ENCODE measurements at places on chromosomes 5 and 9. TPM values are rescaled to one million over a fixed set of nuclear protein-coding genes. Genes with fewer than 3 reads are reported as not detected.

The NIPAL4 gene
- total RNA-seq, result not detected

The CDX1 gene
- total RNA-seq, result not detected

The GABRA1 gene
- total RNA-seq, result not detected

The SLC36A2 gene
- not detected for total RNA-seq

GRCh38 chr9:120730654-120731514, 16.6 kb upstream of the MEGF9 start:
- no peaks in the 10 kb centered on the region for H3K36me3 ChIP-seq
- H3K4me1 ChIP-seq, result peaks cover 66% of the 10 kb centered on the region
- peak; percentile 91 for DNase-seq
- H3K27me3 ChIP-seq, result no peaks in the 10 kb centered on the region
- H3K4me3 ChIP-seq, result peak overlapping the region; percentile 27

DNA sequence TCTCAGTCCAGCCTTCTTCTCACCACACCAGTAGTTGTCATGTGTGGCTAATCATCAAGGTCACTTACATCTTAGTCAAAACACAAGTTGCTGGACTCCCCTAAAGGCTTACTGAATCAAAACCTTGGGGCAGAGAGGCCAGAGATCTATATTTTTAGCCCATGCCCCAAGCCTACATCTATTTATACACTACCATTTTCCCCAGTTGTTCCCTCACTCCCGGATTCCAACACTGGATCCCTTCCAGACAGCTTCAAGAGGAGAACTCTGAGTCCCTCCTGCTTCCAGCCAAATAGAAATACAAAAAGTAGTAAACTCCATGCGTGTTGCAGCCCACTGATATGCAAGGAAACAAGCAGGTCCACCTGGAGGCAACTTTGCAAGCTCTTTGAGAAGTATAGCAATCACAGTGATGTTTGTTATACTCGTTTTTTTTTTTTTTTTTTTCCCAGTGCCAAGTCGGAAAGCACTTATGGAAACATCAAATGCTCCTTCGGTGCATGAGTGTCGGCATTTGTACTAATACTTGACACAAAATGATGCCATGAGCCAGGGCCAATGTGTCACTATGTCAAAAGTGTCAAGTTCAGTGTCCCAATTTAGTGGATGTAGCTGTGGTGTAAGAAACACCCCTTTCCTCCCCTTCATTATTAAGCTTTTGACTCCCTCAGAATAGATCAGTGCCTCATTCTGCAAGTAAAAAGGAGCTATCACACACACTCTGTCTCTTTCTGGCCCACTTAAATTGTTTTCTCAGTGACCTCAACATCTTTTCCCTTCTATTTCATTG, 594.2 kb upstream of the SGCD start:
- no peak for DNase-seq
- no peak overlapping the region for H3K4me3 ChIP-seq
- H3K27me3 ChIP-seq, result peaks cover under 1% of the 10 kb centered on the region
- H3K36me3 ChIP-seq, result no peaks in the 10 kb centered on the region
- H3K27ac ChIP-seq, result no peak overlapping the region

- H3K4me3 ChIP-seq, result no peak overlapping the region
- H3K36me3 ChIP-seq, result no peaks in the 10 kb centered on the region
- H3K4me1 ChIP-seq, result no peaks in the 10 kb centered on the region
- no peaks in the 10 kb centered on the region for H3K27me3 ChIP-seq
- H3K27ac ChIP-seq, result no peak overlapping the region
- peak; percentile 63 for DNase-seq
Measured at GRCh38 chr5:111550282-111551020, 38.1 kb upstream of the STARD4 start.

- H3K27me3 ChIP-seq, result no peaks in the 10 kb centered on the region
- no peaks in the 10 kb centered on the region for H3K36me3 ChIP-seq
- DNase-seq, result peak; percentile 83
Measured at GRCh38 chr5:116765441-116765840, 190.8 kb upstream of the SEMA6A start.

DNA sequence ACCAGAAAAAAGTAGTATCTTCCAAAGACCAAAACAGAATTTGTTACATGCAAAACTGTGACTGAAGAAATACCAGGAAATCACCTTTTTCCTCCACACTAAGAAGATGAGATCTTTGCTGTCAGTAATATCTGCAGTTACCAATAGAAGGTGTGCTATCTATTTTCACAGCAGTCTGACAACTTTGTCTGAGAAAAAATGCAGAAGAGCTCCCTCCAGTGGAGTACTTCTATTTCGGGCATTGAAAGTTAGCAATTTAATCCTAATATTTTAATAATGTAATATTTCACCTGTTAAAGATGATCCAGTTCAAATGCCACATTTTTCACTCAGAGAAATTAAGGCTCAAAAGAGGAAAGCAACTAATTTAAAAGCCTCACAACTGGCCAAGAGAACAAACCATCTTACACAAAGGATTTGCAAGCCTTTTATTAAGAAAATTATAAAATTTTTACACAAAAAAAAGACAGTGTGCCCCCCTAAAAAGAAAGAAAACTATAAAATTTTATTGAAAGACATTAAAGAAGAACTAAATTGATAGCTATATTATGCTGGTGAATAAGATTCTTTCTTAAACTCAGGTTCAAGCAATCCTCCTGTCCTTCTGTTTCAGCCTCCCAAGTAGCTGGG, 50.6 kb downstream of the DEPDC1B start:
- no peak overlapping the region for H3K4me3 ChIP-seq
- no peaks in the 10 kb centered on the region for H3K27me3 ChIP-seq

DNA sequence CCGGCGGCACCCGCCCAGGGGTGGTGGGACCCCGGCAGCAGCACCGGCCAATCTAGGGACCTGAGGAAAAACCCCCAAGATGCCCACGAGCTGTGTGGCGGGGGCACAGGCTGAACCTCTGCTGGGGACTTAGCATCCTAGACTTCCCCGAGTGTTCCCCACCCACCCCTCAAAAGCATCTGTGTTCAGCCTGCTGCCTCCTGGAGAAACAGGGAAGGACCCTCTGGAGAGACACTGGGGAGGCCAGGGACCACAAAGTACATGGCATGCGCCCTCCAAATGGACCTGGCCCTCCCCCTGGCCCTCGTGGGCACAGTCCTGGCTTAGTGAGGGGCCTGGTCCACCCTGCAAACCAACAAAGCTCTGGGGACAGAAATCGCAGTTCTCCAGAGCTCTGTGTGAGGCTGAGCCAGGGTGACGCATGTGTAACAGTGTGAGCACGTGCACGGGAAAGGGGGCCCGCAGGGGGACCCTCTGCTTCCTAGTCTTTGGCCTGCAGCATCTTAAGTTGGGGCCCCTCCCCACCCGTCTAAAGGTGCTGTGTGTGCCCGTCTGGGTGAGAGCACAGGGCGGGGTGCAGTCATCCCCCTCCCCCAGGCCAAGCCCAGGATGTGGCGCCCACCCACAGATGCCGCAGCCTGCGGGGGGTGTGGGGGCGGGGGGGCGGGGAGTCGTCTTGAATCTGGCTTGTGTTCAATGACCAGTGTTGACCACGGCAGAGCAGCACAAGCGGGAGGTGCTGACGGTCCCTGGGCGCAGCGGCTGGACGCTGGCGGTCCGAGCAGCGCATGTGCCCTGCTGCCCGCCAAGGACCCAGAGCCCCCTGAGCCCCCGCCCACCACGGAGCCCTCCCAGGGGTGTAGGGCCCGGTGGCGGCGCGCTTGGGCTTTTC, 672 bp upstream of the KCNT1 start:
- no peaks in the 10 kb centered on the region for H3K4me1 ChIP-seq
- H3K27me3 ChIP-seq, result peaks cover 76% of the 10 kb centered on the region
- H3K36me3 ChIP-seq, result no peaks in the 10 kb centered on the region
- H3K4me3 ChIP-seq, result no peak overlapping the region

GRCh38 chr5:114636271-114636670, 274.4 kb downstream of the KCNN2 start:
- no peaks in the 10 kb centered on the region for H3K27me3 ChIP-seq
- no peak overlapping the region for H3K27ac ChIP-seq
- H3K4me1 ChIP-seq, result no peaks in the 10 kb centered on the region
- no peak for DNase-seq

DNA sequence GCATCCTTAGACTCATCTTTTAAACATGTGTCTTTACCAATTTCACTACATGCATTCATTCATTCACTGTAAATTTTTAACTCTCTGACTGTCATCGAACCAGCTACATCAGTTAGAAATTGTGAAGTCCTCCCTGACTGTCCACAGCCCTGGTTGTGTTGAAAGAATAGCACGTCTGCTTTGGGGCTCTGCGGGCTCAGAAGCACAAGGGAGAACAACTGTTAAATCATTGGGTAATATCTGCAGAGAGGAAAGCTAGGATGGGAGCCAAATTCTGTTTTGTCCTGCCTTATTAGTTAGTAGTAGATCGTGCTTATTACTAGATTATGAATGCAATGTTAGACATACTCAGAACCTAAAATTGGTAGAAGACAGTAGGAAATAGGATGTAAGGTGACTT, 26.3 kb upstream of the FAM120AOS start:
- H3K27ac ChIP-seq, result no peak overlapping the region
- H3K4me1 ChIP-seq, result no peaks in the 10 kb centered on the region
- H3K4me3 ChIP-seq, result no peak overlapping the region

GRCh38 chr5:138698713-138699112, 54.5 kb upstream of the CTNNA1 start:
- H3K27me3 ChIP-seq, result no peaks in the 10 kb centered on the region
- peaks cover 40% of the 10 kb centered on the region for H3K4me1 ChIP-seq
- no peaks in the 10 kb centered on the region for H3K36me3 ChIP-seq
- no peak overlapping the region for H3K27ac ChIP-seq
- H3K4me3 ChIP-seq, result no peak overlapping the region
- DNase-seq, result no peak

GRCh38 chr5:134226441-134227192, 744 bp upstream of the PPP2CA start:
- no peaks in the 10 kb centered on the region for H3K36me3 ChIP-seq
- DNase-seq, result peak; percentile 29
- no peaks in the 10 kb centered on the region for H3K27me3 ChIP-seq
- H3K4me1 ChIP-seq, result peaks cover 42% of the 10 kb centered on the region

DNA sequence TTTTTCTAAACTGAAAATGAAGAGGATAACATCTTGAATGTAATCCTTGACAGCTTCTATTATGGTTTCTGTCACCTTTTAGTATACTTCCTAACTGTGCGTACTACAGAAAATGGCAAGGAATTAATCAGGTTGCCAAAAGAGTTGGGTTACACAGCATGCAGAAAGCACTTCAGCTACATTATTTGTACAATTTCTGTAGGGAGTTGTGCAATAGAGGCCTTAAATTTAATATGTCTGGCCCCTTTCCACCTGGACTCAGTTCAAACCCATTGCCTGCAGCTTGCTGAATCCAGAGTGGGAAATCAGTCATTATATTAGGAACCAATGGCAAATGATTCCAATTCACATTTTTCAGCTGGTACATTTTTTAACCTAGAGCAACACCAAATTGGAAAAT, 549.7 kb downstream of the CSNK1G3 start:
- no peaks in the 10 kb centered on the region for H3K4me1 ChIP-seq
- H3K4me3 ChIP-seq, result no peak overlapping the region
- H3K36me3 ChIP-seq, result no peaks in the 10 kb centered on the region
- H3K27me3 ChIP-seq, result no peaks in the 10 kb centered on the region

Data from HepG2 (cell line).